Activated naive CD8-positive, alpha-beta T cell treated with anti-CD3 and anti-CD28 coated beads, Interleukin-2, amount 50 U/mL, for 16 hours (primary cell): ENCODE measurements at places on chromosomes 11 and 22.
A peak's percentile ranks its signal among the peaks of the same experiment; 100 is the strongest.

GRCh38 chr11:44326615-44327475 is 16.9 kb upstream of the ALX4 start:
- DNase-seq = no peak

- no peak for DNase-seq
These were observed 2.4 kb downstream of the MPST start for GRCh38 chr22:37021710-37022482.

DNA sequence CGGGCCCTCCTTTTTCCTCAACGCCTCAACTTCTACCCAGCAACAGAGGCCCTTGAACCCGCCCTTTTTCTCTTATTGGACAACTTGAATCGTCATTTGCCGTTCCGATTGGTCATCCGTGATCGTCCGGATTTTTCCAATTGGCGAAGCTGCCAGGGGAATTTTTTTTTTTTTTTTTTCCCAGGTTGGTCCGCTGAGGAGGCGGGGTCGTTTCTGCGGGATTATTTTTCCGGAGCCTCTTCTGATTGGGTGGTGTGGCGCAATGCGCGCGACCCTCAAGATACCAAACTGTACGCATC is 465 bp upstream of the TTC9C start:
- peak; percentile 61 for DNase-seq

- no peak for DNase-seq
These were observed 315.1 kb downstream of the LARGE1 start for GRCh38 chr22:33605221-33605620.

DNA sequence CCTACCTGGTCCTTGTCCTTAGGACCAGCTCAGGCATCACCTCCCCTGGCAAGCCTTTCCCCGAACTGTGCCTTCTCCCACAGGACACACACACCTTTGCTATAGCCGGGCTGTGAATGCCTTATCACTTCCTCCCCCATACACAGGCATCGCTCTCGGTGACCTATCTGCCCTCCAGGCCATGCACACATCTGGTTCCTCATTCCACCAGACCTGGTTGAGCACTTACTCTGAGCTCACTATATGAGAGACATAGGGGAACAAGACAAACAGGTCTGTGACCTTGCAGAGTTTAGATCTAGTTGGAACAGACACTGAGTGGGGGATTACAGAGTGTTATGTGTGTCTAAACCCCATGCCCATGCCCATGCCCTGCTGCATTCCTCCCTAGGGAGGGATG is 3.1 kb upstream of the BCR start:
- no peak for DNase-seq

DNA sequence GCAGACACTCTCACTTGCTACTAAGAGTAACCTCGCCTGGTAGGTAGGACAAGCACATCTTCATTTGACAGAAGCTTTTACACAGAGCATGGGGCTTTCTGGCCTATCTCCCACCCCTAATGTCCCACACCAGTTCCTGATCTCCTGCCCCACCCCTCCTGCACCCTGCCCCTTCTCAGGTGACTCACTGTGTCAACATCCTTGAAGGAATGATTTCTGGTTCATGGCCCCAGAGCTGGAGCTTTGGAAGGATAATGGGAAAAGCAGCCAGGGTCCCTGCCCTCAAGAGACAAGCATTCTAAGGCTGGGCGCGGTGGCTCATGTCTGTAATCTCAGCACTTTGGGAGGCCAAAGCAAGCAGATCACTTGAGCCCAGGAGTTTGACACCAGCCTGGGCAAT is 47.2 kb downstream of the LRFN4 start:
- DNase-seq = no peak

GRCh38 chr11:133829566-133829965 is 15.7 kb downstream of the SPATA19 start:
- no peak for DNase-seq

DNA sequence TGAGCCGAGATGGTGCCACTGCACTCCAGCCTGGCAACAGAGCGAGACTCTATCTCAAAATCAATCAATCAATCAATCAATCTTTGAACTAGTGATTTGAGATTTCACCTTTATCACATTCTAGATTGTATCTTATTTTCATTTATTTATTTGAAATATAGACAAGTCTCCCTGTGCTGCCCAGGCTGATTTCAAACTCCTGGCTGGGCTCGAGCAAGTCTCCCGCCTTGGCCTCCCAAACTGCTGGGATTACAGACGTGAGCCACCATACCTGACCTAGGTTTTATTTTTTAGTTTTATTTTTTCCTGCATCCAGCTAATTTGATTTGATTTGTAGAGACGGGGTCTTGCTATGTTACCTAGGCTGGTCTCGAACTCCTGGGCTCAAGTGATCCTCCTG is 17.1 kb downstream of the F2 start:
- DNase-seq = no peak

GRCh38 chr22:37171662-37172061 is 16.4 kb downstream of the C1QTNF6 start:
- no peak for DNase-seq

GRCh38 chr22:21014726-21015465 is at the start of gene P2RX6:
Gene P2RX6, plus strand, starts transcription at chr22:21015165. Its CDS starts 10 bp downstream, at chr22:21015175.
- no peak for DNase-seq

DNA sequence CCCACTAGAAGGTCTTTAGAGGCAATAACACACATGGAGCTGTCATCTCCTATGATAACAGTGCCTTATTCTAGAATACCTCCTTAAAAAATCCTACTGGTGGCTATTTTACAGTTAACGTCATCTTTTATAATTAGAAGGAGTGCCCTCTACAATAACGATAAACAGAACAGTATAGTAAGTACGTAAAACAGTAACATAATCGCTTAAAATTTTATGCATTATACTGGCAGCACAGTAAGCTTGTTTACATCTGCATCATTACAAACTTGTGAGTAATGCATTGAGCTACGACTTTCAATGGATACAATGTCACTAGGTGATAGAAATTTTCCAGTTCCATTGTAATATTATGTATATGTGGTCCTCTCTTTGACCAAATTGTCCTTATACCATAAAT is 24.3 kb upstream of the OR8D2 start:
- no peak for DNase-seq

DNA sequence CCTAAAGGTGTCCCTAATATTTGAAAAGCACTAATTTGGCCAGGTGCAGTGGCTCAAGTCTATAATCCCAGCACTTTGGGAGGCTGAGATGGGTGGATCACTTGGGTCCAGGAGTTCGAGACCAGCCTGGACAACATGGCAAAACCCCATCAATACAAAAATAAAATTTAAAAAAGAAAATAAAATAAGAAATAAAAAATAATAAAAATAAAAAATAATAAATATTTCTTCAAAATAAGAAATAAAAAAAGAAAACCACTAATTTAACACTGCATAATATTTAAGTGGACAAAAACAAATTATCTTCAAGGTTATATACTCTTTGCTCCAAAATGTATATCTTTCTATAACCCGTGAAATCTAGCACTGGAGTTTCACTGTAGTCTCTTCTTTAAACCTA is 32.9 kb downstream of the CPT1A start:
- DNase-seq = no peak

DNA sequence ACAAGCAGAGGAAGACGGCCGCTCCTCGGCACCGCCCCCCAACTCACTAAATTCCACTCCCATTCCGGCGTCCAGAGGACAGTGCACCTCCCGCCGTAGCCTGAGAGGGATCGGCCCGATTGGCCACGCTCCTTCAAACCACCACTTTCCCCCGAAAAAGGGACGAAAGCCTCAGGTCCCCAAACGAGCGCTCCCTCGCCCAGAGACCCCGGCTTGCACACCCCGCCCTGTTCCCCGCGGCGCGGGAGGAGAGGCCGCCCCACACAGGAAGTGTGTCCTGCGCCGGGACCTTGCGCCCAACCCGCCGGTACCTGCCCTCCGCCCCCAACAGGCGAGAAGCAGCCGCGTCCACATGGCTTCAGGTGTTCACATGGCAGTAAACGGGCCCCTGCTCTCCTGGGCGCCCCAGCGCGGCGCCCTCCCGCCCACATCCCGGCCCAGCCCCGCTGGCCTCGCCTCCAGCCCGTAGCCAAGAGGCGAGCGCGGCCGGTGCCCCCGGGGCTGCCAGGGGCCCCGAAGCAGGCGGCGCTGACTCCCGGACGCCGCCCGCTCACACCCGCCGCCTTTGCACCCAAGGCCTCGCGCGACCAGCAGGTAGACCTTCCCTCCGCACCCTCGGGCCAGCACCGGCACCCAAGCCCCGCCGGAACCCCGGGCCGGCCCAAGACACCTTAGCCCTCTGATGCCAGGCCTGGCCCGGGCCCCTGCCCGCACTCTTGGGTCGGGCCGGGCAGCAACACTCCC is 849 bp downstream of the TCF20 start:
- peak; percentile 49 for DNase-seq

DNA sequence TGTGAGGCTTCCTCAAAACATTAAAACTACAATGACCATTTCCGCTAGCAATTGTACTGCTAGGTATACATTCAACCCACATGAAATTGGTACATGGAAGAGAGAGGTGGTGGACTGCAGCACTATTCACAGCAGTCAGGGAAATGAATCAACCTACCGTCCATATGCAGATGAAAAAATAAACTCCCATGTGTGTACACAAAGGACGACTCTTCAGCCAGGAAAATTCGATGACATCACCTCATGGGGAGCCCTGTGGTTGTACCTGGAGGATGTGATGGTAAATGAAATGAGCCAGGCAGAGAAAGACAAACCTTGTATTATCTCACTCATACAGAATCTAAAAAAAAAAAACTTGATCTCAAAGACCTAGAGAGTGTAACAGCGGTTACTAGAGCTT is 23.3 kb downstream of the RFPL3 start:
- no peak for DNase-seq
